ENCODE measurements at places on chromosomes 2 and 18.

GRCh38 chr18:44545359-44545985 lies 135.2 kb upstream of the SETBP1 start:
- no peak for DNase-seq

DNA sequence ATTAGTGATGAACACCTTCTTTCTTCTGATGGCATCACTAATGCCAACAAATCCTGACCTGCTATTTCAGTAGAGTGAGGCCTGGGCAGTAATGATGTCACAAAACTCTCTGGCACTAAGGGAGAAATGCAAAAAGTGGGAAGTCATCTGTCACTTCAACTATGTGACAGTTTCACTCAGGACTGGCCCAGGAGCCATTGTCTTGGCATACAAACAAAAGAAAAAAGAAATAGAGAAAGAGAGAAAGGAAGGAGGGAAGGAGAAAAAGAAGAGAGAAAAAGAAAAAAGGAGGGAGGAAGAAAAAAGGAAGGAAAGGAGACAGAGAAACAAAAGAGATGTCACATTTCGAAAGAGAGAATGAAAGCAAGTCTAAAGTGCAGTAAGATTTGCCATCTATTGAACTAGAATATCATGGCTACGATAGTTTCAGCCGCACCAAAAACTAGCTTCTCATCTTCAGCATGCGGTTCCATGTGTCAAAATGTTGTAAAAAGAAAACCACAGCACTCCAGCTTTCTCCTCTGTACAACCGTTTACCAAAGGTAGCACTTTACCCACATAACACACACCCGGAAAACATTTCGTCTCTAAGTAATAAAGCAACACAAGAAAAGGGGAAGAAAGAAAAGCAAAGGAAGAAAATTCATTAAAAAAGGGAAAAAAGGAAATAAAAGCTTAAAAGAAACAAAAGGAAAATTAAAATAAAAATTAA lies 50.1 kb downstream of the CD226 start:
- DNase-seq = no peak

- no peak for DNase-seq
Observed at GRCh38 chr2:197307236-197307932, 3.2 kb downstream of the ANKRD44 start.

DNA sequence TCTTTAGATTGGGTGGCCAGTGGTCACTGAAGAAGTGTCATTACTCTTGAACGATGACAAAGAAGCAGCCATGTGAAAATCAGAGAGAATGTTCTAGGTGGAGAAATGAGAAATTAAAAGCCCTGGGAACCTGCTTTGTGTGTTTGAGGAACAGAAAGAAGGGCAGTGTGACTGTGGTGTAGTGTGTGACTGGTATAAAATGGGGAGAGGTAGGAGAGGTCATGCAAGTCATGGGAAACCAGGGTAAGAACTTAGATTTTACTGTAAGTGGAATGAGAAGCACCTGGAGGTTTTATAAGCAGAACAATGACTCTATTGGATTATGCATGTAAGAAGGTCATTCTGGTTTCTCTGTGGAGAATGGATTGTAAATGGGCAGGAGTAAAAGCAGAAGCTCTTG lies 12.2 kb downstream of the ICOS start:
- no peak for DNase-seq

DNA sequence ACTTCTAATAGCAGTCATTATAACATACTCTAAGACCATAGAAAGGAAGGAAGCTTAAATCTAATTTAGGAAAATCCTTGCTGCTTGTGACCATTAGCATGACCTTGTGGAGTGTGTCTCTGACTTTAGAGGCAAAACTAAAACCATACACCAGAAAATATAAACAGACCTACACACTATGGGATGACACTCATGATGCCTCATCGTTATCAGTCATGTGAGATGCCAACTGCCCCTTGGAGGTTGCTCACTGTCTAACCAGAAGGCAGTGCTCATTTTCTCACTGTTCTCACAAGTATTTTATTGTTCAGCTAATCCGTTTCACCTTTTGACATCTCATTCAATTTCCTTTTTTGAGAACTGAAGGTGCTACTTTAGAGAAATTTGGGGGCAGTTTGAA lies 376.9 kb downstream of the RND3 start:
- DNase-seq = peak; percentile 56

- no peak for DNase-seq
Observed at GRCh38 chr2:207409517-207409916, 120.2 kb upstream of the CREB1 start.

- no peak for DNase-seq
Observed at GRCh38 chr18:8937160-8938094, 165.1 kb upstream of the NDUFV2 start.

GRCh38 chr2:49162151-49162550 lies 7.8 kb upstream of the FSHR start:
- no peak for DNase-seq

DNA sequence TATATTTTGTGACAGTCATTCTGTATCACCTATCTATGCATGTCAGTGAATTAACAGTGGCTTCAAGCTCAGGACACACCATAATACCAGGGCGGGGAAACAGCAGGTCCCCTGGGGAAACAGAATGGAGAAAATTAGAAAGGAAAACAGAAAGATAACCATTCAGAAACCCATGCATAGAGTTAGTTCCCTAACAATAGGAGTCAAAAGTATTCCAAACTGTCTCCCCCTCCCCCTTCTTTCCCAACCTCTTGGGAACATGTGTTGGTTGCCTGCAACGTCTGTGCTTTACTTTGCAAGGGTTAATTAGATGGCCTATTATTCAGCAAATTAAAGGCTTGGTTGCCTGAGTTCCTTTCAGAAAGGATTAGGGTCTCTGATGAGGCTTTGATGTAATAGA lies 176.4 kb downstream of the MYO3B start:
- no peak for DNase-seq

DNA sequence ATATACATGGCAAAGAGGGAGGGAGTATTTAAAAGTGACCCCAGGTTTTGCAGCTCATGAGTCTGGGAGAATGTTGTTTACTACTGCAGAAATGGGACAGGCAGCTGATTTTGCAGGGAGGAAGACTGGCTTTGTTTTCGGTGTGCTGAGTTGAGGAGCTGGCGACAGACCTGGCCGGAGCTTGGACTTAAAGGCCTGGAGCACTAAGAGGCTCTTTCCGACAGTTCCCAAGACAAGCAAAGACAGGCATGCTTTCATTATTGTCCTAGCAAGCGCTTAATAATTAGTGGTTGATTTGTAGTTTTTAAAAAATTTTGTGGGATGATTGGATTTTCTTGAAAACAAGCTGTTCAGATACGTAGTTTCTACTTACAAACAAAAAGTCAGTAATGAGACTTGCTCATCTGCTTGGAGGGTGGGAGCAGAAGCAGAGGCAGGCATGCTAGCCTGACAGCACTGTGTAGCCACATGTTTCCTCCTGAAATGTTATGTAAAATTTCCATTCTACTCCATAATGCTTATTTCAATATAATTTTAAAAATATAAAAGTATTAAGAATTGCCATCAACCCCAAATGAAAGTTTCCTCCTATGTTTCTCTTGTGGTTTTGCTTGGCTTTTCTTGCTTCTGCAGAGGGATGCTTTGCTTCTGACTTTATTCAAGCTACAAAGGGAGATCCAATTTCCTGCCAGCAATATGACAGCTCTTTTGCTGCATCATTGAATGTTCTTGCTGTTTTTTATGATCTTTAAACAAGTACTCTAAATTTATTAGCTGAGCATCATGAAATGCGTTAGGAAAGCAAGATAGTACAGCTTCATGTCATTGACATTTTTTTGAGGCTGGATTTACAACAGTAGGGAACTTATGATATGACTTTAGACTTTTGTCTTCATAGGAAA lies 75.8 kb downstream of the PHLPP1 start:
- DNase-seq = peak; percentile 68

DNA sequence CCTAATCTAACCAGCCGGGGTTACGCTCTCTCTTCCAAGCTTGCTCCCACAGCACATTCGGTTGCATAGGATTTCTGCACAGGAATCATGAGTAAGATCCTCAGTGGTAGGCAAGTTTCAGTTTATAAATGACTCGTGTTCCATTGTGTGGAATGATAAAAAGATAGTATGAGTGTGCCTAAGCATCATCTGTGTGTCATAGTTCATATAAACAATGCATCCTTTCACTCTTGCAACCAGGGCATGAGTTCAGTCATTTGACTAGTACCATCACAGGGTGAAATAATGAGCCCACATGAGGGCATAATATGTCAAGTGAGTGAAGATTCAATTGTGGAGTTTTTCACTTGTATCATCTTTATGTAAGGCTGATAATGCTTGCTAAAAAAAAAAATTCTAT lies 417.1 kb upstream of the CDH2 start:
- peak; percentile 51 for DNase-seq

DNA sequence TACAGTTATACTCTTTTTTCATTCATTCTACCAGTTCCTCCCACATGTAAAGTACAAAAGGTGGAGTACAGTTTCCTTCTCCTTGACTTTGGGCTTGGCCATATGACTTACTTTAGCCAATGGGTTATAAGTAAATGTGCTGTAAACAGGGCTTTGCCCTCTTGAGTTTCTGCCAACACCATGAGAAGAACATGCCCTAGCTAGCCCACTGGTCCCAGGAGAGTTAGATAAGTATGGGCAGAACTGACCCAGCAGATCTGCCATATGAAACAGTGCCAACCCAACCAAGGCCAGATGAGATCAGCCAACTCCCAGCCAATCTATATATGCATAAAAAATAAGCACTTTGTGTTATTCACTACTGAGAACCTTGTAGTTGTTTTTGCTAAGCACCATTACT lies 25.5 kb downstream of the ZC3H8 start:
- DNase-seq = peak; percentile 44

GRCh38 chr2:151020411-151020810 lies 241.3 kb downstream of the RBM43 start:
- DNase-seq = no peak

- DNase-seq = no peak
Observed at GRCh38 chr18:13007248-13007560, 16.0 kb downstream of the CEP192 start.

- DNase-seq = no peak
Observed at GRCh38 chr2:9069543-9069942, 66.1 kb upstream of the MBOAT2 start.

DNA sequence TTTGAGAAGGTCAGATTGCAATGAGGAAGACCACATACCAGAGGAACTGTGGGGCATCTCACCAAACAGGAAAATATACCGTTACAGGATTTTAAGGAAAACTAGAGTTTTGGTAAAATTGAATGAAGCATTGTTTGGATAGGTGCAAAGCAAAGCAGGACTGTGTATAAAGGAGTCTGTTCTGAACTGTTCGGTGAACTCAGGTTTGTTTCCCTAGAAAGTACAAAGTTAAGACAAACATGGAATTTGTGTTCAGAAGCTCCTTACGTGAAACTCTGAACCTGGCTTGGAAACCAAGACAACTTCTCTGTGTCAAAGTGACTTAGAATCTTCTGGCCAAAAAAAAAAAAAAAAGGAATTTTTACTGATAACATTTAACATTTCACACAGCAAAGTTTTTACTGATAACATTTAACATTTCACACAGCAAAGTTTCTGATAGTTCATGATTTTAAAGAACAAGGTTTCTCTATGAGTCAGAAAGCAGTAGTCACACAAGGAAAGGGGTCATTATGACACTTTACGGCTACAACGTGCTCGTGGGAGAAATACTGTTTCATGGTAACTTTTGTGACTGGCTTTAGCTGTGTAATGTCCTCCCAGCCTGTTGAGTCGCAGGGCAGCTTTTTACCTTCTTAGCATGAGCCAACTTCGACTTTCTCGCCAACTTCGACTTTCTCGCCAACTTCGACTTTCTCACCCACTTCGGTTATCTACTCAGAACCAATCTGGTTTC lies 21.2 kb upstream of the TET3 start:
- DNase-seq = no peak

DNA sequence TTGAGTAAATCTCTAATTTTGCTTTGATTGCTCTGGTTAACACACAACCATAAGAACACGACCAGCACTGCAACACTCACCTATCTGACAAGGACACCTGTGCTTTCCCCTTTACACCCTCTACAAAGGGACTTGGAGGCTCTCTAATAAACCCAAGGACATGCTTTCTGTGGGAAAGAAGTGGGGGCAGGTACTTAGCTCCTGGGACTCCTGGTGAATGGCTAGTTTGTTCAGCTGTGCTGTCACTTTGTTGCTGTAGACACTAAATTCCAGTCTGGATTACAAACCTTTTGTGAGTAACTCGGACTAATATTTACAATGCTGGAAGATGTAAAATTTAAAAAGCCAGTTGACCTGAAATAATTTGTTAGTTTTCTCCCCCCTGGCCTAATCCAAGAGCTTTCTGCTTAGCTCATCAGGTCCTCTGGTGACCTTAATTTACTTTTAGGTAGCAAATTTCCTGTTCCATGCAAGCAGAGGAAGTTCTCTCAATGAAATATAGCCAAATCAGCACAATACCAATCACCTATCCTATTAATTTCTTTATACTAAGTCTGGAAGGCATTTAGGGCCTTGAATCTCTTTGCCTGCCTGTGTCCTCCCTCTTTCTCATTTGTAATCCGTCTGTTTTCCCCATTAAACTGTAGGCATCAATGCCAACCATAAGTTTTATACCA lies 67.5 kb downstream of the PLCL1 start:
- no peak for DNase-seq

GRCh38 chr18:6355789-6356589 lies 58.7 kb downstream of the L3MBTL4 start:
- peak; percentile 67 for DNase-seq

- no peak for DNase-seq
Observed at GRCh38 chr2:216450346-216450745, 38.1 kb downstream of the SMARCAL1 start.

DNA sequence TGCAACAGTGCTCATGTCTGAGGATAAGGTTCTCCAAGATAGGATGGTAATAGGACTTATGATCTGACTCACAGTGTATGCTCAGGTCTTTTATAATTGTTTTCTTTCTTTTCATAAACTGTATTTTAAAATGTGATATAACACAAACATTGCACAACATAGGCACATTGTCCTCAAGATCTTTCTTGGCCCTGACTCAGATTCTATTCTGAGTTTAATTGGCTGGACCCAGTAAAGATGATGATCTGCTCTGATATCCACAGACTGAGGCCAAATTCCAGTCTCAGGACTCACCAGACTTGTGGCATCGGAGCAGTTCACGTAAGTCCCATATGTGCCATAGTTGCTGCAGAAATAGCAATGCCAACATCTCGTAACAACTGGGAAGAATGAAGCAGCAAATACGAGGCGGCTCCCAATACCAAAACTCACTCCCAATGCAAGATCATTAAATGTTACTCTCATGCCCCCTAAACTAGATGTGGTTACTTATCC lies 448.9 kb upstream of the SLC14A2 start:
- peak; percentile 98 for DNase-seq

GRCh38 chr2:158775273-158776027 lies 19.7 kb upstream of the DAPL1 start:
- no peak for DNase-seq

GRCh38 chr2:128628996-128629395 lies 310.3 kb upstream of the HS6ST1 start:
- no peak for DNase-seq

- peak; percentile 95 for DNase-seq
Observed at GRCh38 chr2:216574046-216574445, 59.2 kb upstream of the IGFBP2 start.

- DNase-seq = no peak
Observed at GRCh38 chr2:73651591-73652230, 9.5 kb upstream of the NAT8 start.

All from fibroblast of mammary gland (primary cell).